ENCODE measurements at places on chromosomes 7 and 10.

DNA sequence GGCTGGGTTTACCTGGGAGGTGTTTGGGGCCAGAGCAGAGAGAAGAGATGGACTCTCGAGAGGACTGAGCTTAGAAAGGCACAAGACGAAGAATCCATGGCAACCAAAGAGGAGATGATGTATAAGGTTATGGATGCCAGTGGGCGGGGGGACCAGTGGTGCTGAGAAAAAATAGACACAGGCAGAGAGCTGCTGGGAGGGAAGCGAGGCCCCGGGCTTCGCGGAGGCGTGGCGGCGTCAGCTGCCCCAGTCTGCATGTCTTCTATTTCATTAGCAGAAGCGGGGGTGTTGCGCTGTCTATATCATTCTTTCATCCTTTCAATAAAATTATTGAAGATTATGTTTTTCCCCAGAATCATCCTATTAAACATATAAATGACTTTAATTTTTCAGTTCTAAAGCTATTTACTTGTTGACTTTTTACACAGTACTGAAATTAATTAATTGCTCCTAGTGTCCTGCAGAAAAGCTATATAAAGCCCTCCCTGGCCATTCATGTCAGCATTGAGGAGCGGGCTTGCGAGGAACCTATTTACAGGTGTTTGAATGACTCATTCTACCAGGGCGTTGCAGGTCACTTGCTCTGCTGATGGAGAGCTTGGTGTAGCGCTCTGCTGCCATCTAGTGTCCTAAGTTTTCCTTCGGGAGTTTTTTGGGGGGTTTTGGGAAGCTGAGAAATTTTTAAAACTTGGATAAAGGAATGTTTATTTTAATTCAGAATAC lies 42.9 kb upstream of the BHLHA15 start:
- DNase-seq: peak; percentile 22

DNA sequence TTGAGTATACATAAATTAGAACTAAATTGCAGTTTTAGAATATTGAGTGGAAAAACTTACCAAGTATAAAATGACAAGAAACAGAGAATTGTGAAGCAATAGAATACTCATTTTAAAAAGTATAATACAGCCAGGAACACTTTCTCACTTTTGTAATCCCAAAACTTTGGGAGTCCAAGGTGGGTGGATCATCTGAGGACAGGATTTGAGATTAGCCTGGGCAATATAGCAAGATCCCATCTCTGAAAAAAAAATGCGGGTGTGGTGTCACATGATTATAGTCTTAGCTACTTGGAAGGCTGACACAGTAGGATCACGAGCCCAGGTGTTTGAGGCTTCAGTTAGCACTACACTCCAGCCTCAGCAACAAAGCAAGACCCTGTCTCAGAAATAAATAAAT lies 440.9 kb upstream of the POT1 start:
- DNase-seq: no peak

GRCh38 chr10:97843281-97843671 lies 6.4 kb upstream of the GOLGA7B start:
- no peak for DNase-seq

DNA sequence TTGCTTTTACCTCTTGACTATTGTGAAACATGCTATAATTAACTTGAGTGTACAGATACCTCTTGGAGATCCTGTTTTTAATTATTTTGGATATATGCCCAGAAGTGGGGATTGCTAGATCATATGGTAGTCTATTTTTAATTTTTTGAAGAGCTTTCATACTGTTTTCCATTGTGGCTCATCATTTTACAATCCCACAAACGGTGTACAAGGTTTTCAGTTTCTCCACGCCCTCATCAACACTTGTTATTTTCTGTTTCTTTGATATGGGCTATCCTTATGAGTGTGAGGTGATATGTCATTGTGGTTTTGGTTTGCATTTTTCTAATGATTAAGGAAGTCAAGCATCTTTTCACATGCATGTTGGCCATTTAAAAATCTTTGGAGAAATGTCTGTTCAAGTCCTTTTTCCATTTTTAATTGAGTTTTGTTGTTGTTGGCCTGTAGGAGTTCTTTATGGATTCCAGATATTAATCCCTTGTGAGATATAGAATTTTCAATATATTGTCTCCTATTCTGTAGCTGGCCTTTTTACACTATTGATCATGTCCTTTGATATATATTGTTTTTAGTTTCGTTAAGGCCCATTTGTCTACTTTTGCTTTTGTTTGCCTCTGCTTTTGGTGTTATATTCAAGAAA lies 7.5 kb downstream of the AGK start:
- no peak for DNase-seq

- DNase-seq: no peak
Observed at GRCh38 chr10:70137135-70137534, 4.5 kb upstream of the AIFM2 start.

- DNase-seq: no peak
Observed at GRCh38 chr10:125620401-125620800, 62.6 kb downstream of the TEX36 start.

GRCh38 chr10:68870061-68870460 lies 31.1 kb upstream of the DDX50 start:
- no peak for DNase-seq

- DNase-seq: no peak
Observed at GRCh38 chr7:41679566-41679965, 23.3 kb downstream of the INHBA start.

- no peak for DNase-seq
Observed at GRCh38 chr10:98446151-98446660, 529 bp downstream of the HPS1 start.

DNA sequence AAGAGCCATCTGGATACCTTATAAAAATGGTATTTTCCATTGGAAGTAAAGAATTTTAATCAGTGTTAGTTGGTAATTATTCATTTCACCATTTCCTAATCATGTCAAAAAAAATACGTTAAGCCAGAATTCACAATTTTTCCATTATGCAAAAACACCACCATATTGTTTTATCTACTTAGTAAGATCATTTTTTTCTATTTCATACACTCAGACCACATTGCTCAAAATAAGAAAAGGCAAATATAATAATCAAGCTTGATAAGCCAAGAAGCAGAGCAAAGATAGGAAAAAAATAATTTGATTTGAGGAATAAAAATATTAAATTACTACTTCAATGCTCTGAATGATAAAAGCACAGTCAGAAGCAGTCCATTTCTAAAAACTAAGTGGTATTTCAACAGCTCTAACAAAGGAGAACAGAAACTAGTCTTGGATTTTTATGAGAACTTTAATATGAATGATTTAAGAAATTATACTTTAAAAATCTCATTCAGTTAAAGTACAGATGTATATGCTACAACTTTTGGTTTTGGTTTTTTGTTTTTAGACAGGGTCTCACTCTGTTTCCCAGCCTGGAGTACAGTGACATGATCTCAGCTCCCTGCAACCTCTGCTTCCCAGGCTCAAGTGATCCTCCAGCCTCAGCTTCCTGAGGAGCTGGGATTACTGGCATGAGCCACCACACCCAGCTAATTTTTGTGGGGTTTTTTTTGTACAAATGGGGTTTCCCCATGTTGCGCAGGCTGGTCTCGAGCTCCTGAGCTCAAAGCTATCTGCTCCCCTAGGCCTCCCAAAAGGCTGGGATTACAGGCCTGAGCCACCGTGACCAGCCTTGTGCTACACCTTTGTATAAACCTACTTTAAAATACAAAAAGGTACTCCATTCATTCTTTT lies 46.6 kb downstream of the LRRN3 start:
- DNase-seq: no peak

DNA sequence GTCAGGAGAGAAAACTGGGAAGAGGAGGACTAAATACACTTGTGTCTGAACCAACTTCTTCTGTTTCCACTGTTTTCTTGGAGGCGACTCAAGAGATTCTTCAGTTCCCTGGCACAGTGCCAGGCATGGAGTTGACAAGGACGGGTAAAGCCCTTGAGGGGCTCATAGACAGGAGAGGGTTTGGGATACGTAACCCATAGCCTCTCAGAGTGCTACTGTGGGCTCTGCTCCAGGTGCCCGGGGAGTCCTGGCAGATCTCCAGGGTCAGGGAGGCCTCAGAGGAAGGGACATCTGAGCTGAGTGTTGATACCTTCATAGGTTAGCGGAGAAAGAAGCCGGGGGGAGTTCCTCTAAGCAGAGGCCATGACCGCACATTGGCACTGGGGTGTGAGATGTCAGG lies 42.0 kb downstream of the GALNT17 start:
- no peak for DNase-seq

DNA sequence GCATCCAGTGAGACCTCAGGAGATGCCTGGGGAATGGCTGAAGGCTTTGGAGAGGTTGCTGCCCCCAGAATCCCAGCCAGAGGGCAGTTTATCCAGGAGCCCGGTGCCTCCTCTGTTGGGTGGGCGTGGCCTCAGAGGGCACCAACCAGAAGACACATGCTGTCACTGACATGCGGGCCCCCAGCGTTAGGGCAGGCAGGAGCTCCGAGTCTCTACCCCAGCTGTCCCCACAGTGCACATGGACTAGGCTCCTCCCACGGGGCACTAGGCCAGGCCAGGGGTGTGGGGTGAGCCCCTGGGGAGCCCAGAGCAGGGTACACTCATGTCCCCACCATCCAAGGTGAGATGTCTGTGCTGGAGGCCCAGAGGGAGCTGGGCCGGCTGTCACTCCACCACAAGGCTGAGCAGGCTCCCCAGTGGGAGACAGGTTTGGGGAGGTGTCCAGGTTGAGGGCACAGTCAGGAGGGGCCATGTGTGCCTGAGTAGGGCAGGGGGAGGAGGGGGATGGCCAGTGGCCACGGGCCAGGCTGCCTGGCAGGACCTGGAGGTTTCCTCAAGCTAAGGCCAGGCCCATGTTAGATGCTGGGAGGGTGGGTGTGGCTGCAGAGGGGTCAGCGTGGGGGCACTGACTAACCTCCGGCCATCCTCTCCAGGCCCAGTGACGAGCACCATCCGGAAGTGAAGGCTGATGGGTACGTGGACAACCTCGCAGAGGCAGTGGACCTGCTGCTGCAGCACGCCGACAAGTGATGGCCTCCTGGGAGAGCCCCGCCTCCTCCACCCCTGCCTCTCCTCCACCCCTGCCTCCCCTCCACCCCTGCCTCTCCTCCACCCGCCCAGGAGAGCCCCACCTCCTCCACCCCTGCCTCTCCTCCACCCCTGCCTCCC lies 131.3 kb downstream of the FAM53B start:
- no peak for DNase-seq

- DNase-seq: no peak
Observed at GRCh38 chr7:46611508-46611907, 690.4 kb upstream of the IGFBP3 start.

DNA sequence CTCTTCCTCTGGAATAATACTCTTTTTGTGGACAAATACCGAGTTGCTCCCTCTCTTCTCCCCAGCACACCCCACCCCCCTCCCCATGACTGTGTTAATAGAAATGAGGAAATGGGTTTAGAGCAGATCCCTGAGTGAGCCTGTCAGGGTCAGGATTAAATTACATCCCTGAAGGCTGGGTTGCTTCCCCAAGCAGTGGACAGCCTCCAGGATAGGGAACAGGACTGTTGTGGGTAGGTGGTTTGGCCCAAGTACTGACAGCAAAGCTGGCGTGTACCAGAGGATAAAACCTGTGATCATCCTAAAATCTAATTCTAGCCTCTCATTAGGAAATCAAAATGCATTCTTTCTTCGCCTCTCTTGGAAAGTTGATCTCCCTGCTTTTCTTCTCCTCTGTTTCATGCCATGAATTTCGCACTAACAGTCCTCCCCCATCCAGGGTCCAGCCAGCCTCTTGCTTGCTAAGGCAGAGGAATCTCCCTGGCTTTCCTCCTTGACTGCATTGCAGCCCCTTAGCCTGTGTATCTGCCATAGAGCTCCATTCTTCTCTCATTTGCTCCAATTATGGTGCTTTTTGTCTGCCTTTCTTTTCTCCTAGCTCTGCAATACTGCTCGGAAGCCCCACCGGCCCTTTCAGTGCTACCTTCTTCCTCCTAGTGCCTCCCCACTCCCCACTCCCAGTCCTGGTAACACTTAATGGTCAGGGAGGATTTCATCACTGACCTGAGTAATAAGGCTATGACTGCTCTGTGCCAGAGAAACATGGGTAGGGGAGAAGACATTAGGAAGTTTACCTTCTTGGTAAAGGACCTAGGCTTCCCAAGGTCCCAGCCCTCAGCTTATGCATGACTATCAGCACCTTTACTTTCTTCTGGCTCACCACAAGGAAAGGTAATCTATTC lies 8.4 kb downstream of the LRRC4 start:
- no peak for DNase-seq

DNA sequence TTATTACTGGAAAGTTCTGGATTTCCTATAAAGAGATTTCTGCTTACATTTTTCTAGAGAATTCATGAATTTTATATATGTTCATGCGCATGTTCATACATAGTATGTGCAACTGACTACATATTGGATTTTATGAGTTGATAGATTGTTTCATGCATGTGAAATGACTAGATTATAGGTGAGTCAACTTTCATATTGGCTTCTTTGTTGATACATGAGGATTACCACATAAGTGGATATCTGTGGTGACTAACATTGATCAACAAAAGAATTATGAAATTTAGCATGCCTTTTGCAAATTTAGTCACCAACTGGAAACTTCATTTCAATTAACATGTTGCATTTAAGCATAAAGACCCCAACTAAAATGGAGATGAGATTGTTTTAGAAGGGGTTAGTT lies 99.0 kb downstream of the GNAT3 start:
- no peak for DNase-seq
